Testis (tissue), 5 donors: ENCODE measurements at places on chromosomes 12 and 14.
A peak's percentile ranks its signal among the peaks of the same experiment; 100 is the strongest.

DNA sequence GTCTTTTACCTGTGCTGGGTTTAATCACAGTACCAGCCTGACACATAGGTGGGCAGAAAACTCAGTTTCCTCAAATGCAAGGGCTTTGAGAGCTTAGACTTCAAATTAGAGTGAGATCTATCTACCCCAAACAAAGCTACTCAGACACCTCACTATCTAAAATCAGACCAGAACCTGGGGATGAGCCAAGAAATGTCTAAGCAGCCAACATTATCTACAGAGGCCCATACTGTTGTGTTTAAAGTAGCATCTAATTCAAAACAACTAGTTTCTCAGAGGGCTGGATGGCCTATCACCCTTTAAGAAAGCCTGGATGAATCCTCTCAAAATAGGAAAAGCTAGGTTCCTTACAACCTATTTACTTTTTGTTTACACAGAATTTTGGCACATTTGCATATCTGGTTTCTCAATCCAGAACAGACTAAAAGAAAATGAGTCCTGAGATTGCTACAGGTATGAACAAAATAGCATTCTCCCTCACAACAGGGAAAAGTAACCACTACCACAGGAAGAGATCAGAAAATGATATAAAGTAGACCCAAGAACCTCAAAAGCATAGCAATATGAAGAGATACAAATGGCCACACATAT lies 142.4 kb downstream of the ZFP36L1 start:
- no peak overlapping the region for H3K27ac ChIP-seq
- no peak for DNase-seq
- H3K4me3 ChIP-seq = no peak overlapping the region
- H3K4me1 ChIP-seq = peaks cover 31% of the 10 kb centered on the region
- no peaks in the 10 kb centered on the region for H3K36me3 ChIP-seq

GRCh38 chr12:114668886-114669288 lies 15.1 kb downstream of the TBX3 start:
- peaks cover 16% of the 10 kb centered on the region for H3K4me1 ChIP-seq
- no peaks in the 10 kb centered on the region for H3K36me3 ChIP-seq
- H3K27me3 ChIP-seq = no peaks in the 10 kb centered on the region

- DNase-seq = peak; percentile 32
- no peaks in the 10 kb centered on the region for H3K27me3 ChIP-seq
- H3K4me3 ChIP-seq = no peak overlapping the region
- no peaks in the 10 kb centered on the region for H3K36me3 ChIP-seq
Observed at GRCh38 chr12:26017484-26018211, 59.2 kb downstream of the RASSF8 start.

DNA sequence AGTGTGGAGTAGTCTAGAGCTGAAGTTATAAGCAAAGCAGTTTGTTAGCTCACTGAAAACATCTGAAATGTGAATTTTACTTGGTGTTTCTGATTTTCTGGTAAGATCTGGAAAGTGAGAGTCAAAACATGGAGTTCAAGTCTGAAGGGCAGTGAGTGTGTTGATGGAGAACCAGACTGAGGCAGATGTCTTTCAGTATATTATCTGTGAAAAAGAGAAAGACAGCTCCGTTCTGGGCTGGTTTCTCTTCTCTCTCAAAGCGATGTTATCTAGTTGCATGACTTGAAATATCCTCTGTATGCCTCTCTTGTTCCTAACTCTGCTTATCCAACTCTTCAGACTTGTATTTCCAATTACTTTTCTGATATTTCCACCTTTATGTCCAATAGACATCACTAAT lies 381.9 kb upstream of the RGS6 start:
- H3K36me3 ChIP-seq = no peaks in the 10 kb centered on the region
- H3K27ac ChIP-seq = no peak overlapping the region
- no peaks in the 10 kb centered on the region for H3K4me1 ChIP-seq

DNA sequence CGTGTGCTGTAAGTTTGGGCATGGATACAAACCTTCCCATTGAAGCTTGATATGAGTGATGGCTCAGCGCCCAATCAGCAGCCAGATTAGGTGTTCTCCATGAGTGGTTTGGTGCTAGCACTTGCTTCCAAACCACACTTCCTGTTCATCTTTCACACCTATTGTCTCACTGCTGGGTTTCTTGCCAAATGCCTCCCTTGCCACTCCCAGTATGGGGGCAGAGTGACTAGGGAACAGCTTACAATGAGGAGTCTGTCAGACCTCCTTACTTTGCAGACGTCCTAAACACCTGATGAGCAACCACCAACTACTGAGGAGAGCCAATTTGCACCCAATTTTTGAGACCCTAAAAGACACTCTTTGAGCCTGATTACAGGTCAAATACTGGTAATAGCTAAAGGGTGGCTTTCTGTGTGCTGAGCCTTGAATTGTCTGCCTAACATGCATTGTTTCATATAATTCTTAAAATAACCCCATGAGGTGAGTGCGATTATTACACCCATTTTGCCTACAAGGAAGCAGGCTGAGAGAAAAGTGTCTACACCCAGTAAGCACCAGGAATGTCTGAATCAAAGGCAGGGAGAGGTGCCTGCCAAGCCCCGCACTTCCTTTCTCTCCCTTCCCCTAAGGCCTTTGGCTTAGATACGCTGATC lies 48.4 kb upstream of the FOS start:
- H3K4me1 ChIP-seq = peaks cover 16% of the 10 kb centered on the region
- H3K27ac ChIP-seq = no peak overlapping the region
- H3K27me3 ChIP-seq = no peaks in the 10 kb centered on the region
- DNase-seq = peak; percentile 57
- no peak overlapping the region for H3K4me3 ChIP-seq
- no peaks in the 10 kb centered on the region for H3K36me3 ChIP-seq

DNA sequence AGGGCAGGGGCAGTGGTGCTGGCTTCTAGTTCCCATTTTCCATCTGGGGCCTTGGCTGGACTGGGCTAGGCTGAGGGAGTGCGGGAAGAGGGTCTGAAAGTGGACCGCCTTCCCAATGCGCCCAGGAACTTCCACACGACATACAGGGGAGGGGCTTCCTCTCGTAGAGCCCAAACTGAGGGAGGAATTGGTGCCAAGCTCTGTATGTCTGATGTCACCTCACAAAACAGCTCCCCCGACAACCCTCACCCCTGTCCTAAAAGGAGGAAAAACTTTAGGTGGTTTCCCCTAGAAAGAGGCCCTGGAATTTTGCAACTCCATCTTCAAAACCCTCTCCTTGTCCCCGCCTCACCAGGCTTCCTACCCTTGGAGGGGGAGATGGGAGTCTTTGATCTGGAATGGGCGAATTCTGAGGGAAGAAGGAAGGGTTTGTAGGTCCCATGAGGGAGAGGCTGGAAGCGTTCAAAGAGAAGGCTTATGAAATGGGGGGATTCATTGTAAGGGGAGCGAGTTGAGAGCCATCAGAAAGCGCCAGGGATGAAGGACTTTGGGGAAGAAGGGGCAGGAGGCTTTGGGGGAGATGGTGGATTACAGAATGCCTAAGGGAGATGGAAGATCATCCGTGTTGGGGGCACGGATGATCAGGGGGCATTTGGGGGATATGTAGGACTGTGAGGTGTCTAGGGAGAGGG lies 844 bp downstream of the GLTP start:
- H3K27me3 ChIP-seq = no peaks in the 10 kb centered on the region
- no peak for DNase-seq
- peaks cover 4% of the 10 kb centered on the region for H3K4me1 ChIP-seq
- H3K27ac ChIP-seq = peak overlapping the region; percentile 53
- H3K4me3 ChIP-seq = peak overlapping the region; percentile 73

- H3K4me1 ChIP-seq = no peaks in the 10 kb centered on the region
- no peak for DNase-seq
- H3K27me3 ChIP-seq = no peaks in the 10 kb centered on the region
- H3K4me3 ChIP-seq = no peak overlapping the region
Observed at GRCh38 chr14:83300476-83301064, 1766.9 kb upstream of the SEL1L start.

- no peak overlapping the region for H3K4me3 ChIP-seq
- no peaks in the 10 kb centered on the region for H3K27me3 ChIP-seq
- H3K4me1 ChIP-seq = no peaks in the 10 kb centered on the region
- no peak overlapping the region for H3K27ac ChIP-seq
Observed at GRCh38 chr12:81811061-81811777, 52.1 kb upstream of the PPFIA2 start.
